ENCODE measurements at places on chromosomes 5 and 9.

DNA sequence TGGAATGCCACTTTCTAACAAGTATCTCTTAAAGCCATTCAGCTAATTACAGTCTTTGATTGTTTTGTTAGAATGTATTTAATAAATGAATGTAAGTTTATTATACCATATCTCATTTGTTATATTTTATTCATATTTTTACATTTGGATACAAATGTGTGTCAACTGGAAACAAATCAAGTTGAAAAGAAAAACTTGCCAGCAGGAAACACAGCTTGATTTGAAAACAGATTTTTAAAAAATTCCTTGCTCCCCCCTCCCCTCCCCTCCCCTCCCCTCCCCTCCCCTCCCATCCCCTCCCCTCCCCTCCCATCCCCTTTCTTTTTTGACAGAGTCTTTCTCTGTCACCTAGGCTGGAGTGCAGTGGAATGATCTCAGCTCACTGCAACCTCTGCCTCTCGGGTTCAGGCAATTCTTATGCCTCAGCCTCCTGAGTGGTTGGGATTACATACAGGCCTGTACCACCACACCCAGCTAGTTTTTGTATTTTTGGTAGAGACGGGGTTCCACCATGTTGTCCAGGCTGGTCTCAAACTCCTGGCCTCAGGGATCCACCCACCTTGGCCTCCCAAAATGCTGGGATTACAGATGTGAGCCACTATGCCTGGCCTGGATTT lies 227.6 kb downstream of the WDR70 start:
- no peak for DNase-seq

DNA sequence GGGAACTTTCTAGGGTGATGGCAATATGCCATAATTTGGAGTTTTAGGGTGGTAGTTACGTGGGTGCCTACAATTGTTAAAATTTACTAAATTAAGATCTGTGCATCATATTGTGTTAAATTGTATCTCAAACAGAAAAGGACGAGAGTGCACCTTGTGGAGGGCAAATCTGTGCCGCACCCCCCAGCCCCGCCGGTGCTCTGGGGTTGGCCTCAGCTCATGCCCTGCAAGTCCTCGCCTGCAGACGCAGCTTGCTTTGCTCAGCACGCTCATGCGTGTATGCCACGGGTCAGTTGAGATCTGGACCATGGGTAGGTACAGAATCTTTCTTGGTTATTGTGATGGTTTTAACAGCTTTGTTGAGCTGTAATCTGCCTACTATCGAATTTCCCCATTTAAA lies 33.7 kb upstream of the FCN1 start:
- DNase-seq = no peak

DNA sequence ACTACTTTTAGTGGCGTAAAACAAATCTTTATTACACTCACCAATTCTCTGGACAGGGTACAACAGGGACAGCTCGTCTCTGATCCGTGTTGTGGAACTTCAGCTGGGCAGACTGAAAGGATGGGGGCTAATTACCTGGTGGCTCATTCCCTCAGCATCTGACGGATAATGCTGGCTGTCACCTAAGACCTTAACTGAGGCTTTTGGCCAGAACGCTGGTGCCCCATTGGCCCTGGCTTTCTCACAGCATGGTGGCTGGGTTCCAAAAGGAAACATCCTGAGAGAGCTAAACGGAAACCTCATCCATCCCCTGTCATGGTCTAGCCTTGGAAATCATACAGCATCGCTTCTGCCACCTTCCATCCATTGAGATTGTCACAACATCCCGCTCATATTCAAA lies 62.9 kb downstream of the RAI14 start:
- no peak for DNase-seq

DNA sequence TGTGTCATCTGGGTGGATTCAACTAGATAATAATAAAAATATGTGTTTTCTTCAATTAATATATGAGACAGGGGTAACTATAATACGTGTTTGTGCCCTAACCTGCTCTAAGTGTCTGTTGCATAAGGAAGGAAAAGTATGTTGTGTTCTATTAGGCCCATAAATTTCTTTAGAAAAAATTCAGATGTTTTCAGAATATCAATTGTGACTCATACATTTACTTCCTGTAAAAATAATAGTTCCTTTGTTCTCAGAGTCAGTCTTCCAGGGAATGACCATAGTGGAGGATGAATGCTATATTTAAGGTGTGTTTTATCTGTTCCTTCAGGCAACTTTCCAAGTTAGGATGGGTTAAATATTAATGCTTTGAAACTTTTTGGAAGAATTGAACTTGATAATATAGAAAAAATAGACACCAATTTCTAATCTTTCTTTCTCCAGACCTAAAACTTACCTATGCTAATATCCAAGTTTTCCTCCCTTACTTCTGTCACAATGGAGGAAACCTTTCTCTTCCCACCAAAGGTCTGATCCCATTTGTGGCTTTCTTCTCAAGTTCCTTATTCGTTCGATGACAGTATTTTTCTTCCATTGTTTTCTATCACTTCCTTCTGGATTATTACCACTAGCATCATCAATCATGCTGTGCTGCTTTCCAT lies 49.9 kb downstream of the ISL1 start:
- DNase-seq = no peak

- no peak for DNase-seq
Observed at GRCh38 chr9:85163415-85163814, 493.9 kb downstream of the NTRK2 start.

GRCh38 chr9:128768606-128769005 lies 3.1 kb downstream of the ZER1 start:
- no peak for DNase-seq

GRCh38 chr5:147752033-147752432 lies 30.5 kb downstream of the JAKMIP2 start:
- DNase-seq = no peak

Measured in GF-D8 (cell line).